ENCODE measurements at places on chromosomes 3 and 15. TPM values are rescaled to one million over a fixed set of nuclear protein-coding genes. Genes with fewer than 3 reads are reported as not detected.

DNA sequence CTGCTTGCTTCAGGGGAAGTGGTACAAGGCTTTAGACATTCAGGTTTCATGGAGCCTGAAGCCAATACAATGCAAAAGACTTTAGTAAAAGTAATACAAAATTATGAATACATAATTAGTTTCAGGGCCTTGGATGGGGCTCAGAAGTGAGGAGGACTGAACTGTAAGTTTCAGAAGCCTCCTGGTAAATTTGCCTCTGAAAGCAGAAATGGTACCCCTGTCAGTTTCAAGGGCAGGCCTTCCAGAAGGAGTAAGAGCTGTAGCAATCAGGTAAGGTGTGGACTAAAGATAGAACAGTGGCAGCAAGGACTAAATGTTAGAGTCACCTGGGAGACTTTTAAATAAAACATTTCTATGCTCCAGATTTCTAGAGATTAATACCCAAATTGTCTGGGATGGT, 402.5 kb upstream of the GOLIM4 start:
- DNase-seq: no peak

The GOLGA6L2 gene
- total RNA-seq: not detected

The SYNPR gene
- total RNA-seq: not detected

The KBTBD13 gene
- not detected for total RNA-seq

The SLC28A2 gene
- not detected for total RNA-seq

DNA sequence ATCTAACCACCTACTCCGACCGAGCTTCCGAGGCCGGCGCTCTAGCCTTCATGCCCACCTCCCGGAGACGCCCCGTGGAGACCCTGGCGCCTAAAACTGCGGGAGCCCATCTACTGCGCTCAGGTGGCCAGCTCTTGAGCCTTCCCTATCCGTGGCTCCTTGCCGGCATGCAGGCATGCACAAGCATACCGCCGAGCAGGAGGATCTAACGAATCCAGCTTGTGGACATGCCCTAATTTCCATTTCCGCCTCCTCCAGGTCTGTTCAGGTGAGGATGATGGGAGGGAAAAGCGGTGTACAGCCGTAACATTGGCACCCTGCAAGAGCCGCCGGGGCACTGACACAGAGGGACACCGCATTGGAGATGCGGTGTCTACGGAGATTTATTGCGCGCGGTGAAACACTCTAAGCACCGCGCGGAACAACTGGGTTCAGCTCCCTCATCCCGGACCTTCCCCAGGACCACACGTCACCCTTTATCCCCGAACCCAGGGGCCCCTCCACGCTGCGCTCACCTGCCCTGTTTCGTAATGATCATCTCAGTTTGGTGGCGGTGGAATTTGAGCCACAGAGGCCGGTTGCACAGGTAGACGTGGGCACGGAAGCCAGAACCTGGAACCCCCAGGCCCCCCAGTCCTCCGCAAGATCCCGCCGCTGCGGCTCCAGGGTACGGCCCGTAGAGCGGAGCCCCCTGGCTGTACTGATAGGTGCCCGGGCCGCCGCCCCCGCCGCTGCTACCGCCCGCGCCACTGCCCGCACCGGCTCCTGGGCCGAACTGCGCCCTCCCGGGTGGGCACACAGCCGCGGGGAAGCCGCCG, 1.0 kb downstream of the EOMES start:
- DNase-seq: no peak

- DNase-seq: no peak
Measured at GRCh38 chr3:143812481-143812880, 35.8 kb downstream of the SLC9A9 start.

- DNase-seq: peak; percentile 90
Measured at GRCh38 chr3:129123314-129124060, 1.9 kb upstream of the RAB43 start.

The CHRNB4 gene
- total RNA-seq: not detected

The A4GNT gene
- total RNA-seq: not detected

GRCh38 chr15:69842851-69843250, 254.9 kb downstream of the TLE3 start:
- DNase-seq: no peak
